ENCODE measurements at places on chromosomes 16 and 17.

- DNase-seq, result peak; percentile 16
Observed at GRCh38 chr17:2853283-2854142, 57.3 kb downstream of the RAP1GAP2 start.

DNA sequence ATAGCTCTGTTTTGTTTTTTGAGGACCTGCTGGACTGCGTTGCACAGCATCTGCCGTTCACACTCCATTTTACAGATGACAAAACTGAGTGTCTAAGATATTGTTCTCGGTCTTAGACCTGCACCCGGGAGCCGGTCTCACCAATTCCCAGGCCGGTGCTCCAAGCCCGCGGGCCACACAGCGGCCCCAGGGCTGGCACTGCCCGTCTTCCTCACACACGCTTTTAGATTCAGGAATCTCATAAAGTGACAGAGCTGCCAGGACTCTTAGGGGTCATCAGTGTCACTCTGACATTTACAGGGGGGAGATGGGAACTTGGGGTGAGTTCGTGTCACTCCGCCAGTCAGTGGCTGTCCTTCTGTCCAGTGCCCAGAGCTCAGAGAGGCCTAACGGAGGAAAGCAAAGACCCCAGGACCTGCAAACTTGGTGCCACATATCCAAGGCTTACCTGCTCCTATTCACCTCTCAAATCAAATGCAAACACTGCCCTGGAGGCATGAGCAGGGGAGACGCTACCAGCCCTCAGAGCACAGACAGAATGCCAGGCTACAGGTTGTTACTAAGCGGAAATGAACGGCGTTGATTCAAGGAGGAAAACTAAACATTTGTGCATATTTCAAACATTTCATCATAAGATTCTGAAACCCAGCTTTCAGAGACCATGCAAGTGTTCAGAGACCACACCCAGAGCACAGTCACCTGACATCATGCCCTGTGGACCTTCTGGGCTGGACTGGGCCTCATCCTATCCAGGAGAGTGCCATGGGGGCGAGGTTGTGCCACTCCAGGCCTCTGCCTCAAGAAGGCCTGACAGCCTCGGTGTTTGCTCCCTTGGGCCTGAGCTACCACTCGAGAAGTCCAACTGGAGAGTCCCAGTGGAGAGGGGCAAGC lies 29.5 kb downstream of the TNFRSF13B start:
- DNase-seq, result no peak

DNA sequence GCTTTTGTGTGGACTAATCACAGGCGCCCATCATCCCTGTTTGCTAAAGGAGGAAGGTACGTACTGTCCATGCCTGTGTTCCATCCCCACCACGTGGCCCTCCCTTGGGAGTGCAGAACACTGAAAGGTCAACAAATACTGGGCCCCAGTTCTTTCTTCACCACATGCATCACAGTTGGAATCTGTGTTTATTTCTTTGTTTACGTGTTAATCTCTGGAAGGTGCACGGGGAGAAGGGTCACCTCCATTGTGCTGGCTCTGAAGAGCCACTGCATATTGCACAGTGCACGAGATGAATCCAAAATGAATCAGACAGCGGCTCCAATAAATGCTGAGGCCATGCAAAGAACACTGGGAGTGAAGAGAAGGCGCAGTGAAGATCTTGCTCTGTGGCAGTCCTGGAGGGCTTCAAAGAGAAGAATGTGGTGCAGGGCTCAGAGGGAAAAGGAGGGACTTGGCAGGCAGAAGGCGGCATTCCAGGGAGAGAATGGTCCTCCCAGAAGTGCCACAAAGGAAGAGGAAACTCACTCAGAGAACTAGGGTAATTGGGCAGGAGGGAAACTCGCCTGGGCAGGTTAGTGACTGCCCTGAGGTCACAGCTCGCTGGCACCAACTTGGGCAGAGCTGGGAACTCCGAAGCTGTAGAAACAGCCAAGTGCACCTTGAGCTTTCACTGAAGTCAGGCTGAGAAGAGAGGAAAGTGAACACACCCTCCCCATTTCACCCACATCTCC lies 3.7 kb downstream of the RPH3AL start:
- no peak for DNase-seq

DNA sequence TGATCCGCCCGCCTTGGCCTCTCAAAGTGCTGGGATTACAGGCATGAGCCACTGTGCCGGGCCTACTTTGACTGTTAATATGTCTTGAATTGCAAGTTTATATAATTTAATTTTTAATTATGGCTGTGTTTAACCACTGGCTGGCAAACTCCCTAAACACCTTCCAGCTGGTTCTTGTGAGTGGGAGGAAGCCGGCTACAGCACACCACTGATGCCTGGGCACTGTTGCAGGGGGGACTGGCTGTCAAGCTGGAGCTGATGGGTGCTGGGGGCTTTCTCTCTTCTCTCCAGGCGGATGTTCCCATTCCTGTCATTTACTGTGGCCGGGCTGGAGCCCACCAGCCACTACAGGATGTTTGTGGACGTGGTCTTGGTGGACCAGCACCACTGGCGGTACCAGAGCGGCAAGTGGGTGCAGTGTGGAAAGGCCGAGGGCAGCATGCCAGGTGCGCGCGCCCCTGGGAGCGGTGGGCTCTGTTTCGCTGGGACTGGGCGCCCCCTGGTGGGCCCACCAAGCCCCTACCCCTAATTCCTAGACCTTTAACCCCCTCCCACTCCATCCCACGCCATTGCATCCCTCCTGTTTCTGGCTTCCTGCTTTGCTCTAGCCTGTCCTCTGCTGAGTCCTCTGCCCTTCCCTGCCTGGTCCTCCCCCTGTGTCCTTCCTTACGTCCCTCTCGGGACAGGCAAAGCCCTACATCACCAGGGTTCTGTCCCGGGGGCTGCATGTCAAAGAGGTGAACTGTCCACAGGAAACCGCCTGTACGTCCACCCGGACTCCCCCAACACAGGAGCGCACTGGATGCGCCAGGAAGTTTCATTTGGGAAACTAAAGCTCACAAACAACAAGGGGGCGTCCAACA lies 9.5 kb downstream of the TBX21 start:
- DNase-seq, result peak; percentile 50

DNA sequence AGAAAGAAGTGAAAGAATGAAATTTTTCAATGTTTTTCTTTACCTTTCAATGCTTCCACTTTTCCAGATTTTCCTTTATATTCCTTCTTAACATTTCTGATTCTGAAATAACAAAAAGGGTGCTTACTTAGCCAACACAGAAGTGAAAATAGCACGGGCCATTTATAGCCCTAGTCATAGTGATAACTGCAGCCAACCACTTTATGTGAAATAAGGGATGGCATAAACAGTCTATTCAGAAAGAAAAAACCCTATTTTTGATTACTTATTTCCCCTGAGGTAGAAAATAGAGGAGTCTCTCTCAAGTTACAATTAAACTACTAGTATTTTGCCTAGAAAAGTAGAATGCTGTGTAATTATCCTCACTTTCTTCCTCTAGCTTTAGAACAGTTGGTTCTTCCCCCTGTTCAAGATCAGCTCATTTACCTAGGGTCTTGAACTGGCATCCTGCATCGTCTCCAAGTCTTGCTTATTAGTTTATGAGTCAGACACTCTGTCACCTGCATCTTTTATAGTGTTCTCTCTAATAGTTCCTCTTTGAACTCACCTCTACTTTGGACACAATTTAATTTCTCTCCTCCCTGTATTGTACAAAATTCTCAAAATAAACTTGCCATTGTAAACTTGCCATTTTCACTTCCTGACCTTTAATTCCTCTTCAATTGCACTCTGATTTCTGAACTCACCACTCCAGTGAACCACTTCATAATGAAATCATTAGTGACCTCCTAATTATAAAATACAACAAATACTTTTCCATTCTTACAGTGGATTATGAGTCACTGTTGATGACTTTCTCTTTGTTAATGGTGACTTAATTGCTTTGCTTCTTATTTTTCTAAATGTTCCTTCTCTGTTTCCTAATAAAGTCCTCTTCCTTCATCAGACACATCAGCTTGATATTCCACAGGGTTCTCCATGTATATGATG lies 23.6 kb downstream of the ABCA6 start:
- no peak for DNase-seq

- no peak for DNase-seq
Observed at GRCh38 chr16:66273644-66274334, 92.7 kb upstream of the CDH5 start.

- no peak for DNase-seq
Observed at GRCh38 chr17:50432125-50432762, 6.2 kb downstream of the ACSF2 start.

- DNase-seq, result no peak
Observed at GRCh38 chr17:17172990-17173389, 33.1 kb downstream of the PLD6 start.

GRCh38 chr17:80395402-80396151 lies 19.4 kb upstream of the ENDOV start:
- no peak for DNase-seq

DNA sequence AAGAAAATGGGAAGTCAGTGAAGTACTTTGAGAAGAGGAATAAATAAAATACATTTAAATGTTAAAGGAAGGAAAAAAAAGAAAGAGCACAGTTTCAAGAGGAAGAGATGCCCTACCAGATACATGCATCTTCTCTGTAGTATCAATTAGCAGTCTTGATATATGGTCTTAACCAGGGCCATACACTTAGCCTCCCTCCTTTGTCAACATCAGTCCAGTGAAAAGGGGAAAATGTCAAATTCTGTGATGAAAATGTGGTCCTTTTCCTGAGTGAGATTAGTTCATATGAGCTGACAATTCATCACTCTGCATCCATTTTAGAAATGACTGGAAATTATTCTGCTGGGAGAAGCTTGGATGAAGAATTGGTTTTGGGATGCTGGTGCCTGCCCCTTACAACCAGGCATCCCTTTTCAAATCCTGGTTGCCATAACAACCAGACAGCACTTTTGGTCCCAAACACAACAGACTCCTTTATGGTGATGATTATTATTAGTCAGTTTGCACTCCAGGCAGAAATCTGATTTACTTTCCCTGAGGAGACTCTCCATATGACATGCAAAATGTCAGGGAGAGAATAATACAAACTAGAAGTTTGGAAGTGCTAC lies 933.6 kb upstream of the CDH8 start:
- DNase-seq, result no peak

GRCh38 chr16:81405702-81406113 lies 38.9 kb upstream of the CMIP start:
- DNase-seq, result no peak

DNA sequence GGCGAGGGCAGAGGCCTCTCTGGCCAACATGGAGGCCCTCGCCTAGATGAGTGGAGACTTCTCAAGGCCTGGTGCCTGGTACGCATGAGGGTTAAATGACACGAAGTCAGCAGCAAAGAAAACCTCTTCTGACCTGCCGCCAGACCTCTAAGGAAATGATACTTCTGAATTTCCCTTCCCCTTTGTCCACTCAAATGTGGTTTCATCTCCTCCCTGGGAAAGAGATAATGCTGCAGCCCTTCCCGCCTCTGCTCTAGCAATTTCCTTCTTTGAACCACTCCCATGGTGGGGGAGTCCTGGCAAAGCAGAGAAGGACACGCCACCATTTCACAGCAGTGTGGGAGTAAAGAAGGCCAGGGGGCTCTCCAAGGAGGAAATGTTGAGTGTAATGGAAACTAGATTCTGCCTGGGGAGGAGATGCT lies 65.7 kb upstream of the BCAR1 start:
- DNase-seq, result no peak

- DNase-seq, result no peak
Observed at GRCh38 chr17:4551141-4551540, 4.0 kb downstream of the MYBBP1A start.

DNA sequence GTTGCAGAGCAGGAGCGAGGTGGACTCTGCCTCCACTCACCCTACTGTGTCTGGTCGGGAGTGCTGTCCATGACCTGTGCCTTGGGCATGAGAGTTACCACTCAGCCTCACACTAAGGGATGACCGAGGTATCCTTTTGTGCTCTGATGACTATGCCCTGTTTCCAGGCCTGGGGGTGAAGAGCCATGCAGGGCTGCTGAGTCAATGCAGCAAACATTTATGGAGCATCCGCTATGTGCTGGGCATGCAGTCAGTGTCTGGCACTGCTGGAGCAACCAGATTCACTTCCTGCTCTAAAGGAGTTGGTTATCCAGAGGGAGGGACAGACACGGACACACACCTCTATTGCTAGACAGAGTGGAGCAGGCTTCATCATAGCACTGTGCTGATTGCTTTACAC lies 7.6 kb upstream of the HNF1B start:
- DNase-seq, result no peak

GRCh38 chr16:11161974-11162373 lies 94.0 kb downstream of the SOCS1 start:
- no peak for DNase-seq

- DNase-seq, result no peak
Observed at GRCh38 chr17:18117533-18117932, 9.0 kb downstream of the MYO15A start.

GRCh38 chr17:74011966-74012365 lies 191.5 kb upstream of the RPL38 start:
- DNase-seq, result no peak

- no peak for DNase-seq
Observed at GRCh38 chr16:67543036-67543435, 14.4 kb downstream of the RIPOR1 start.

- no peak for DNase-seq
Observed at GRCh38 chr16:84618581-84619460, 943 bp upstream of the COTL1 start.

All from CD4-positive, alpha-beta T cell treated with Interleukin-1 beta for 1 hour (primary cell).